Activated naive CD8-positive, alpha-beta T cell treated with anti-CD3 and anti-CD28 coated beads for 36 hours (primary cell): ENCODE measurements at places on chromosomes 1 and 21. TPM values are rescaled to one million over a fixed set of nuclear protein-coding genes. Genes with fewer than 3 reads are reported as not detected.

GRCh38 chr1:233168384-233168783 lies 127.1 kb downstream of the PCNX2 start:
- H3K4me3 ChIP-seq = no peak overlapping the region
- no peaks in the 10 kb centered on the region for H3K27me3 ChIP-seq
- H3K27ac ChIP-seq = no peak overlapping the region
- H3K4me1 ChIP-seq = no peaks in the 10 kb centered on the region

DNA sequence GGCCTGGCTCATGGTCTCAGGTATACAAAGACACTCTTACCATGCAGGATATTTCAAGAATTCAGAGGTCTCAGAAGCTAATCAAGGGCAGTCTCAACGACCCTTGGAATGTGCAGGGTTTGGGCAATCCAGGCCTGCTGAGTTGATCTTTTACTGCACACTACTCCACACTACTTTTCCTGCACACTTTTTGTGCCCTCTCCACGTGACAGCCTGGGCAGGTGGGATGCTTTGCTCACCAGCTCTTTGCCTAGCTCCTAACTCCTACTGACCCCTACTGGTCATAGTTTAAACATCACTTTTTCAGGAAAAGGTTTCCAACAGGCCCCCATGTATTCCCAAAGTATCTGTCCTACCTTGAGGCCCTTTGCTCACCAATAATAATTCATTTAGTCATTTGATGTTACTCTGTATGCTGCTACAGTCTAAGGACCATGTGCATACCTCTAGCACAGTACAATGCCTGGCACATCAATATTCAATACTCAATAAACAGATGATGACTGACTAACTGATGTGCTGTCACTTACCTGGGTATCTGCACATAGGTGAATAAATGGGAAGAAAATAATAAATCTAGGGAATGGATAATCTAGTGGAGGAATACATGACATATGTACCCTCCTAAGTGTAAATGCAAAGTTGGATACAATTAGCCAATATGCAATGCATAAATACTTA lies 9.6 kb downstream of the DUSP23 start:
- H3K27ac ChIP-seq = no peak overlapping the region
- H3K27me3 ChIP-seq = peaks cover 8% of the 10 kb centered on the region
- DNase-seq = no peak
- no peak overlapping the region for H3K4me3 ChIP-seq

DNA sequence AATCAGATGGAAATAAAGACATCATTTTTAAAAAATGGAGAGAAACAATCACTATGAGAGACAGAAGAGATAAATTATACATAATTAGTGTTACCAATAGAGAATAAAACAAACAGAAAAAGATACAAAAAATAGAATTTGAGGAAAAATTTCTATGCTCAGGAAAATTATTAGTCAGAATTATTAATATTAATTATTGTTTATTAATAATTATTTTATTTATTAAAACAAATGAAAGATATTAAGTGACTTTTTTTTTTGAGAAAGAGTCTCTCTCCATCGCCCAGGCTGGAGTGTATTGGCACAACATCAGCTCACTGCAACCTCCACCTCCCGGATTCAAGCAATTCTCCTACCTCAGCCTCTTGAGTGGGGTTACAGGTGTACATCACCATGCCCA lies 299.8 kb upstream of the NR5A2 start:
- no peak overlapping the region for H3K4me3 ChIP-seq
- DNase-seq = no peak
- H3K27me3 ChIP-seq = peaks cover 36% of the 10 kb centered on the region
- H3K27ac ChIP-seq = no peak overlapping the region
- peaks cover 7% of the 10 kb centered on the region for H3K4me1 ChIP-seq

- peak; percentile 72 for DNase-seq
- H3K4me3 ChIP-seq = no peak overlapping the region
- peaks cover 21% of the 10 kb centered on the region for H3K4me1 ChIP-seq
- H3K36me3 ChIP-seq = no peaks in the 10 kb centered on the region
- peaks cover 43% of the 10 kb centered on the region for H3K27me3 ChIP-seq
These were observed 2.0 kb upstream of the NID1 start for GRCh38 chr1:236066828-236067386.

Gene NBPF15
- total RNA-seq = 17.8 TPM

Gene AADACL4
- total RNA-seq = not detected
